ENCODE measurements at places on chromosomes 3 and 15.

DNA sequence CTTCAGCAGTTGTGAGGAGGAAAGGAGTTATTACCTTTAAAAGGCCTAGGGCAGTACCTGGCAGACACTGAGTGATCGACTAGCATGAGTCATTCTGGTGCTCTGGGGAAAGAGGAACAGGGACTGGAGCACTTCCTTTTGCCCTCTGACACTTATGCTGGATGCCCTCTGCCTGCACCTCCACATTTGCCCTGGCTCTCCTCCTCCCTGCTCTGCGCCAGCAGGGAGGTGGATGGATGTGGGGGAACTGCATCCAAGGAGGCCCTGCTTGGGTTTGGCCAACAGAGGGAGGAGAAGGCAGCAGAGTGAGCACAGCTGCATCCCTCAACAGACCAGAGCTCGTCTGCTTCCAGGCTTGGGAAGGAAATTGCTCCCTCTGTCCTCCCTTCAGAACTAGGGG is 75.0 kb downstream of the SEMA5B start:
- no peak for DNase-seq

DNA sequence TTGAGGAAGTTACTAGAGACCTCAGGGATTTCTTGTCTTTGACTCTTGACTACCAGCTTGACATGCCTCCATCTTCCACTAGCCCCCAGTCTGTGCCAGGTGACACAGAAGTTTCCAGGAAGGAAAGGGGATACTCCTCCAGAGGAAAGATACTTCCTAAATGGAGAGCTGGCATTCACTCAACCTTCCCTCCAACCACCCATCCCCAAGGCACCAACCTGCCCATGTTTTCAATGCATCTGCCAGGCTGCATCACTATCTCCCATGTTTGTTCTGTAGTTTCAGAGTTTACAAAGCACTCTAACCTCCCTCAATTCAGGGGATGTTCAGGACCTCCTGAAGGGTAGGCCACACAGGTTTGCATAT is 198.4 kb upstream of the LPP start:
- DNase-seq, result no peak

GRCh38 chr15:48992545-48992944 is 28.8 kb upstream of the SHC4 start:
- DNase-seq, result no peak

DNA sequence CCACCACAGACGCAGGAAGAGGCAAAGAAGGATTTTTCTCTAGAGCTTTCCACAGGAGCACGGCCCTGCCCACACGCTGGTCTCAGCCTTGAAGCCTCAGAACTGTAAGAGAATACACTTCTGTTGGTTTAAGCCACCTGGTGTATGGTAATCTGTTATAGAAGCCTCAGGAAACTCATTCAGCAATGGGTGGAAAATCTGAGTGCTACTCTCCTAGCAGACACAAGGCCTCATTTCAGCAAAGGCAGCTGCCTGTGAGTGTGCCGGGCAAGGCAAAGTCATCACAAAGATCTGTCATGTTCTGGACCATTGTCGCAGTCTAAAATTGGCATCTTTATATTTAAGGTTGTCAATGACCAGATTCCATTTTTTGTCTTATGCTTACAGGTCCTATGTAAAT is 31.0 kb downstream of the ATP10A start:
- DNase-seq, result no peak

DNA sequence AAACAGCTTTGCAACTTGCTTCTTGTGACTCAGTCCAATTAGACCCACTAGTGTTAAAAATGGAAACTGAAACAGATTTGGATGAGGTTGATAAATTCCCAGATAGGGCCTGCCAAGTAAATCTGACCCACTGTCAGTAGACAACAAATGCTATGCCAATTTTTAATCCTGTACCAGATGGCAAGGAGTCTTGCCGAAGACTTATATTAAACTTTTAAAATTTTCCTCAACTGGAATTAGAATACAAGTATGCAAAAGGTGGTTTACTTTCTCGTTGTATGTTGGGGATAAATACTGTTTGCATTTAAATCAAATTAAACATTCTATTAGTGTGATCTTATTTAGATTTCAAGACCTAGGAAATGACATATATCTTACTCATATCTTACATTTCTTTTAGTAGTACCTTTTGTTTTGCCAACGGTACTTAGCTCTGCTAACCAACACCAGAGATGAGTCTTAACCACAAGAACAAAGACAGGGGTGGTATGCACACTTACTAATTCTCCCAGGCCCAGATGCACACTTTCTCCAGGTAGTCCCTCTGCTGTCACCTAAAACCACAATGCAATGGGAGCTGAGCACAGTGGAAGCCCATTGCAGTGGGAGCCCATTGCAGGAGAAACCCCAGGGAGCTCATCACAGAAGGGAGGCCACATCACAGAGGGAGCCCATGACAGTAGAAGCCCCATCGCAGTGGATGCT is 77.8 kb downstream of the WWTR1 start:
- DNase-seq, result no peak

- no peak for DNase-seq
These were observed 16.5 kb downstream of the HPS3 start for GRCh38 chr3:149145974-149146373.

- no peak for DNase-seq
These were observed 11.4 kb upstream of the SH3GL3 start for GRCh38 chr15:83435782-83436181.

DNA sequence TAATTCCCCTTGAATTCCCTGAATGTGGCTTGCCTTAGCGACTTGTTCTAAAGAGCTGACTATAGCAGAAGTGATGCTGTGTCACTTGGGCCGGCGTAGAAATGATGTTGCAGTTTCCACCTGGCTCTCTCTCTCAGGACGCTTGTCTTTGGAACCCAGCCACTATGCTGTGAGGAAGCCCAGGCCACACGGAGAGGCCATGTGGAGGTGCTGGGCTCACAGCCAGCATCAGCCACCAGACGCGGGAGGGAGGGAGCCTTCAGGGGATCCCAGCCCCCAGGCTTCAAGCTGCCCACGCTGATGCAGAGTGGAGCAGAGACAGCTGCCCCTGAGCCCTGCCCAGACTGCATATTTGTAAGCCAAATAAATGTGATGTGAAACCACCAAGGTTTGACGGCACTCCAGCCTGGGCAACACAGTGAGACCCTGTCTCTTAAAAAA is 18.6 kb downstream of the RNU5B-1 start:
- no peak for DNase-seq

All from activated T-helper 1 cell treated with anti-CD3 and anti-CD28 coated beads, Interleukin-12 subunit alpha, Interleukin-12 subunit beta, Interleukin-2, Interleukin-4 antibody, amounts not matched to agents 30 ng/mL and 10 ng/mL and 1 ng/mL, durations not matched to agents 14 hours and 24 hours and 36 hours (primary cell).